ENCODE measurements at places on chromosomes 2 and 18.

DNA sequence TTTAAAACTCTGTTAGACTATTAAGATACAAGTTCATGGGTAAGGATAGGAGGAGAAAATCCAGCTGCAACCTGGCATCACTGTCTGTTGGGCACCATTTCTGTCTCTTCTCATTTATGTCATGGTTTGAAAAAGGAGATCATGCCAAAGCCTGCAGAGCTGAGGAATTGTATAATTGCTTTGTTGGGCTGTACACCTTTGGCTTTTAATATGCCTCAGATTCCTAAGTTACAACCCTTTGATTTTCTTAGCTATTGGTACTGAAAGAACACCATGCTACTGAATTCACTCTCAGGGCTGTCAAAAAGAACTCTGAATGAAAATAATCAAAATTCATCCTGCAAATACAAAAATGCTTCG, 174.3 kb downstream of the ACKR3 start:
- DNase-seq: no peak

DNA sequence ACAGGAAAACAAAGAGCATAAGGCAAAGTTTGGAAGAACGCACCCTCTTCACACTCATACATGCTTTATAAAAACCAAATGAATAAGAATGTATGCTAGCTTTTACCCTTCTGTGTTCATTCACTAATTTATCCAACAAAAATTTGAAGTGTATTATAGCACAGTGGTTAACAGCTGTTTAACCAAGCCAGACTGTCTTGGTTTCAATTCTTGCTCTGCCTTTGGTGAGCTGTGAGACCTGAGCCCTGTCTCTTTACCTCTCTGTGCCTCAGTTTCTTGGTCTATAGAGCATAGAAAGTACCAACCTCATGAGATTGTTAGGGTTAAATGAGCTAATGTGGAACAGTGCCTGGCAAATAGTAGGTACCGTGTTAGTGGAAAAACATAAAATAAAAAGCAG, 104.5 kb upstream of the TTC39C start:
- DNase-seq: no peak

DNA sequence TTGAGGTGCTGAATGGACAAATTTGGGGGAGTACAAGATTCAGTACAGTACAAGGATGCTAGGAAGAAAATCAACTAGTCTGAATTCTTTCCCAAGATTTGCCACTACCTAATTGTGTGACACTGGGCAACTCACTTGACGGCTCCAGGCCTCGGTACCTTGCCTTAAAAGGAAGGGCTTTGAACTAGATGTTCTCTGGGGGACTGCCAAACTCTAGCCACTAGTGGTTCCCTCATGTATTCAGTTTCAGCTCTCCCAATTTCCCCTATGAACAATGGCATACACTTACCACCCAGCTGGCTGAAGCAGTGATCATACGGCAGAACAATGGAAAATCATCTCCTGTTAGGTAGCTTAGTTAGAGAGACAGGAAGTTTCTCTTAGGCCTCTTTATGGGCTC, 73.4 kb downstream of the VWC2L start:
- no peak for DNase-seq

DNA sequence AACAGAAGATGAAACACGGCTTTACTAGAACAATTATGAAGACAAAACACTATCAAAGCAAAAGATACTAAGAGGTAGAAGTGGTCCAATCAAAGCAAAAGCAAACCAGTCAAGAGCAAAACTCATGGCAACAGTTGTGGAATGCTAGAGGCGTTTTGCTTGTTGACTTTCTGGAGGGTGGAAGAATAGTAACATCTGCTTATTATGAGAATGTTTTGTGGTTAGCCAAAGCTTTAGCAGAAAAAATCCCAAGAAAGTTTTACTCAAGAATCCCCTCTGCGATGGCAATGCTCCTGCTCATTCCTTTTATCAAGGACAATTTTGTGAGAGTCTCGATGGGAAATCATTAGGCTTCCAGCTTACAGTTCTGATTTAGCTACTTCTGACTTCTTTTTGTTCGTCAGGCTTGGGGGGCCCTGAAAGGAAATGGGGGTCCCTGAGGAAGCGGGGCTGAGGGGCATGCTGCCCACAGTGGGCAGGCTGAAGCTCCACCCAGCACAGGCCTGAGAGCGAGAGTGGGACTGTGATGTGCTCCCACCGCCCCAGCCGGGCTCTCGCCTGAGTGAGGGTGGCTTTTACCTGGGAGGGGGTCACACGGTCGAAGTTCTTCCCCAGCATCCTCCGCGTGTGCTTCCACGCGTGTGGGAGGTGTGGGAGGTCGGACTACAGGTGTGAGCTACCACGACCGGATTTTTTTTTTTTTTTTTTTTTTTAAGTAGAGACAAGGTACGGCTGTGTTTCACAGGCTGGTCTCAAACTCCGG, 49.0 kb upstream of the MC4R start:
- DNase-seq: no peak

GRCh38 chr2:36530178-36530982, 67.6 kb downstream of the FEZ2 start:
- no peak for DNase-seq

DNA sequence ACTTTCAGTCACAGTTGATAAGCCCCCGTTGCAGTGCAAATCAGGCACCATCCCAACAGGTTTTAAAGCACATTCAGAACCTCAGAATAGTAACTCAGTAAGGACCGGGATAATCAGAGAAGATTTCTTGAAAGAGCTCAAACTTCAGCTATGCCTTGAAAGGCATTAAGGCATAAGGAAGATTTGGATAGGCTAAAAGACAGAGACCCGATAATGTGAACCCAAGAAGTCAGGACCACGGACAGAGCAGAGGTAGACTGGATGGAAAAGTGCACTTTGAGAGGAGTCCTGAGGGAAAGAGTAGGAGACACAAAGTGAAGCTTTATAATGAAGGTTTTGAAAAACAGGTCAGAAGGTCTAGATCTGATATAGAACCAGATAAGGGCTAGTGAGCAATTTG, 36.9 kb upstream of the KLF7 start:
- DNase-seq: peak; percentile 11

DNA sequence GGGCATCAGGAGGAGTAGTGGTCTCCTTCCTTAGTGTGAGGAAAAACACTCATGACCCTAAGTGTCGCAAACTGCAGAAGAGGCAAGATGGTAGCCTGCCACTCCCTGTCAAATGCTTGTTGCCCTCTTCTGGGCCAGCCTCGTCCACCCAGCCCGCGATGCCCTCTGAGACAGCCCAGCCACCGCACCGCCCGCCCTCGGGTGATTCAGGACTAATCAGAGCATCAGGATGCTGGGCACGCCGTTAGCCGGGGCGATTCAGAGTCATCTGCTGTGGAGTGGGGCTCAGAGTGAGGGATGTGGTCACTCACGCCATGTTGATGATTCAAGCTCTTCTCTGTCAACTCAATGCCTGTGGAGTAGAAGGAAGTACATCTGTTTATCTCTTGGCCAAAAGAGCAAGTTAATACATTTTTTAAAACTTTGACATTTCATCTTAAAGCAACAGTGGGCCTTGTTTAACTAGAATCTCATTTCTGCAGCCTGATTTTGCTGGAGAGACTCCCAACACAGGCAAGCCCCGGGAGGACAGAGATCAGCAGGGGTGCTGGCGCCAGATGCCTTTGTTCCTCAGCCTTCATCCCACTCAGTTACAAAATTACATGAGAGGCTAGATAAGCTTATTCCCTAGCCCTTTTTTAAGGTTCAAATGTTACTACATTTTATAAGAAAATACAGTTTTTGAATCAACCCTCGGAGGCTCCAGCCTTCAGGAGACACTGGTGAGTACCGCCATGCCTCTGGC, 79.0 kb downstream of the TMEM18 start:
- no peak for DNase-seq

DNA sequence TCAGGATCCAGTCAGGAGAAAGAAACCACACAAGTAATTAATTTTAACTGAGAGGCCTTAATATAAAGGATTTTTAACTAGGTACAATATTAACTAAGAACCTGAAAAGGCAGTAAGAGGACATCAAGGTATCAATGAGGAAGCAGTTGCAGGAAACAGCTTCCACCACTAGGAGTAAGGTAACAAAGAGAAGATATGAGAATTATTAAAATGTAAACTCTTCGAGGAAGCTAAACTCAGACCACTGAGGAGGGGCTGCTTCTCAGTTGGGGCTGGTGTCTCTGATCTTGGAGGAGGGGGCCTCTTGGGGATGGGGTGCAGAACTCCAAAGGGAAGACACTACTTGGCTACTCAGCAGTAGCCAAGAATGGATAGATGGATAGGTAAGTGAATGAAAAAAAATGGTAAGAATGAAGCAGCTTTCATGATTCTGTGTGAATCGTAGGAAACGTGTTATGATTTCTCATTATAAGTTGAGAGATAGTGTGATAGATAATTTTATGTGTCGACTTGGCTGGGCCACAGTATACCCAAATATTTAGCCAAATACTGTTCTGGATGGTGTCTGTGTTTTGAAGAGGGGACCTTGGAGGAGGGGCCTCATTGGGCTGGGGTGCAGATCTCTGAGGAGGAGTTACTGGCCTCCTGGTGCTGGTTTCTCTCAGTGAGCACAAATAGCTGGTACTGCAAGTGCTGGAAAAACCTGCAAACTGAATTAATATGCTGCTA, 547.7 kb upstream of the LRRTM1 start:
- peak; percentile 48 for DNase-seq

DNA sequence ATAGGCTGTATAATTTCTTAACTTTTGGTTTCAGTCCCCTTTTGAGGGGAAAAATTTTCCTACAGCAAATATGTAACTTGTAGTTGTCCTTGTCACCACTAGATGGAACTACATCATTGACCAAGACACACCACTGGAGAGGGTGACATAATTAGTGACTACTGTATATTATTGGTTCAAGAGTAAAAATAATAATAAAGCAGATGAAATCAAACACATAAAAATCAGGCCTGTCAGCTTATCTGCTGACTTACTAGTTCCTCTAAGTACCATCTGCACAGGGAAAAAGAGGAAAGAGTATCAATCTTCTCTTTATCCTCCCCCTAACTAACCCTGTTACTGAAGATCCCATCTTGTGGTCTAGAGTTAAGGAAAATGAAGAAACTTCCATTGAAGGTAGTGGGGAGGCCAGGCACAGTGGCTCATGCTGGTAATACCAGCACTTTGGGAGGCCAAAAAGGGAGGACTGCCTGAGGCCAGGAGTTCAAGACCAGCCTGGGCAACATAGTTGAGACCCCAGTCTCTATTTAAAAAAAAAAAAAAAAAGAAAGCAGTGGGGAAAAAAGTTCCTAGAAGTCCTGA, 29.6 kb upstream of the ENOSF1 start:
- DNase-seq: peak; percentile 69

DNA sequence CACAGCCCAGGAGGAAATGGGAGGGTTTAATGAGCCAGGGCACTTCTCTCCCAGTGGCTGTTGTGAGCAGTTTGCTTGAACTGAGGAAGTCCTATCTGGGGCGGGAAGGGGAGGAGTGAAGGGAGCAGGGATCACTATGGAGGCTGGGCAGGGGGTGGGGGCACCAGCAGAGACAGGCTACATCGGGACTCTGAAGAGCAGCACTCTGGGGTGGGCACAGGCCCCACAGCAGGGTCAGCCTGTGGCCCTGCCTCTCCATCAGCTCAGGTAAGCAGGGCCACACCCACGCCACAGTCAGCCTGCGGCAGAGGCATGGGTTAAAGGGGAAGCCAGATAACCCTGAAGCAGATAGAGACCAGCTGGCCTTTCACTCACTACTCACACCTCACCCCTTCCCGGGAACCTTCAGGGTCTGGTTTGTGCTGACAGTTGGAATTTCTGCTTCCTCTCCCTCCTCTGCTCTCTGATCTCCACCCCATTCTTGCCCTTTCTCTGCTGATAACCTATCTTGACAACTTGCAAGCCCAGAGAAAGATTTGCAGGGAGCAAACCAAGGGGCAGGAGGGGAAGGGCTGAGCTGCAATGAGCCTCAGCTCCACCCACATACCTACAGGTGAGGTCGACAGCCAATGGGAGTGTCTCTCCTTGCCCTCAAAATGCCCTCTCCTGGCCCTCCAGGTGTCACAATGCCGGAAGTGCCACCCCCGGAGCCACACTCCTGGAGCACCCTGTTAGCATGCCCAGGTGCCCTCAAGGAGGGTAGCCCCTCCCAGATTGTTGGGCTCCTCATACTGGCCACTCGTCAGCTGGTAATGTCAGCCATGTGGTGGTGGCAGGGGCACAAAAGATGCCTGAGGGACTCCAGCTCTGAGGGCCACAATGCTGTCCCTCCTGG, 3.7 kb downstream of the SIGLEC15 start:
- DNase-seq: no peak

DNA sequence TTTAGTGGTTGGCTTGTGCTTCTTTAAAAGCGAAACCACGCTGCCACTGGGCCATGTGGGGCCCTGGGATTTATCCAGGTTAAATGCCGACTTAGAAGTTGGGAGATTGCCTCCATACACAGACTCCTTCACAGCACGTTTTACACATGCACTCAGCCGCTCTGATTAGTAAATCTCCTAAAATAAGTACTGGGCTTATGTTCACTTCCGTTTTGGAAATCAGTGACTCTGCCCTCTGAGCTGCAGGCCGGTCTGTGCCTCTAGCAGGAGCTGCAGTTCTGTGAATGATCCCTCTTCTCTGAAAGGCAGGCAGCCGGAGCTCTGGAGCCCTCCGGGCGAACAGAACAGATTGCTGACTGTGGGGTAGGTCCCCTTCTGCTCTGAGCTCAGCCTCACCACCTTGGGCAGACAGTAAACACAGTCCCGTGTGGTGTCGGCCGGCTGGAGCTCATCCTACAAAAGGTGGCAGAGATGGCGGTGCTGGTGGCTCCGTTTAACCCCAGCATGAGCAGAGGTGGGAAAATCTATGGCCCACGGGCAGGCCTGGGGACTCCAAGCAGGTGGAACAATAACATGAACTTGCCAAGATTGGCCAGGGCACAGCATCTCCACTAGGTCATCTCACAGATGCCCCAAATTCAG, 9.8 kb upstream of the RAB17 start:
- no peak for DNase-seq

- no peak for DNase-seq
Measured at GRCh38 chr2:46144133-46144800, 152.9 kb upstream of the EPAS1 start.

GRCh38 chr2:133789743-133790142, 221.5 kb upstream of the NCKAP5 start:
- DNase-seq: no peak

GRCh38 chr2:209277444-209277843, 146.4 kb upstream of the MAP2 start:
- DNase-seq: no peak

DNA sequence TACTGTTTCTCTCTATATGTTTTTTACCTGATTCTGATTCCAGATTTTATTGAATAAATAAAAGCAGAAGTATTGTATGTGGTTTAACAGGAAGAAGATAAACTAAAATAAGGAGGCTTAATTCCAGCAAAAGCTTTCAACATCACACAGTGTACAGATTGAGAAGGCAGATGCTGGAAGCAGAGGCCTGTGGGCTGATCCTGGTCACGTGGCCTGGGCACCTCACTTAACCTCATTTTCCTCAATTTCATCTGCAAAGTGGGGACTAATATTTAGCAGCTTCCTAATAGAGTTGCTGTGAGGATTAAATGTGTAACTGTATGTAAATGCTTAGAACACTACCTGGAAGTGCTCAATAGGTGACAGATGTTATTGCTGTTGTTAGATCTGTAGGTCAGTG, 58.0 kb downstream of the CDCA7 start:
- no peak for DNase-seq

- DNase-seq: peak; percentile 54
Measured at GRCh38 chr2:72220170-72220569, 72.5 kb upstream of the CYP26B1 start.

- DNase-seq: peak; percentile 26
Measured at GRCh38 chr2:144642131-144642530, 122.2 kb upstream of the ZEB2 start.

Data from NAMALWA (cell line).